Stimulated activated CD4-positive, alpha-beta T cell treated with anti-CD3 and anti-CD28 coated beads, Interleukin-1b, Interleukin-23, amount 100 ng/mL, for 1 hour (primary cell): ENCODE measurements at places on chromosomes 11 and 22.

GRCh38 chr11:119664063-119664572 lies 64.9 kb downstream of the NECTIN1 start:
- DNase-seq: no peak

GRCh38 chr11:130300567-130300966 lies 14.2 kb downstream of the ZBTB44 start:
- DNase-seq: no peak

DNA sequence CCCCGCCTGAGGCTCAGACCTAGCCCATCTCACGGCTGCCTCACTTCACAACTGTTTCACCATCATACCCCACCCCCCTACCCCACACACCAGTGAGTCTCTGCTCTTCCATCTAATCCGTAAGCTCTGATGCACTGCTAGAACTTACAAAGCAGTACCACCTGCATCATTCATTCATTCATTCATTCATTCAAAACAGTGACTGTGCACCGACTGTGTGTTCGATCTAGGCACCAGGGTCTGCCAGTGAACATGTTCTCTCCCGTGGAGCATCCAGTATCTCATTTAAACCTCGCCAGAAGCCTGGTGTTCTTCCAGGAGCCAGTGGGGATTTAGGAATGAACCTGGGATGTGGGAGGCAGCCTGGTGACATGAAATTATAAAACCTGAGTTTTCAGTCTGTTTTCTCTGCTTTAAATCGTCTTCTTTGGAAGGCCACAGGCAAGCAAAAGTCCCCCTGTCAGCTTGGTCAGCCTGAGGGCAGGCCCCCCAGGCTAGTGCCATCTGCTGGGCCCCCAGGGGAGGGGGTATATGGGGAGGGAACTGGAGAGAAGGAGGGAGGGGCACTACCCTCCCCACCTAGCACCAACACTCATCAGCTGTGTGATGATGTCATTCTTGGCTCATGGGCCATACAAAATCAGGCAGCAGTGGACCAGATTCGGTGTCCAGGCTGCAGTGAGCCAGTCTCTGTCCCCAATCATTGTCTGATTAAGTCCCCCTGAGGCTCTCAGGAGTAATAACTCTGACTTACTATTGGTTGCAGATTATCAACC lies 18.4 kb downstream of the TMPRSS6 start:
- DNase-seq: no peak

- no peak for DNase-seq
Observed at GRCh38 chr11:297586-298405, 1.5 kb downstream of the IFITM5 start.

GRCh38 chr22:22060200-22061084 lies 77.9 kb upstream of the TOP3B start:
- DNase-seq: no peak

DNA sequence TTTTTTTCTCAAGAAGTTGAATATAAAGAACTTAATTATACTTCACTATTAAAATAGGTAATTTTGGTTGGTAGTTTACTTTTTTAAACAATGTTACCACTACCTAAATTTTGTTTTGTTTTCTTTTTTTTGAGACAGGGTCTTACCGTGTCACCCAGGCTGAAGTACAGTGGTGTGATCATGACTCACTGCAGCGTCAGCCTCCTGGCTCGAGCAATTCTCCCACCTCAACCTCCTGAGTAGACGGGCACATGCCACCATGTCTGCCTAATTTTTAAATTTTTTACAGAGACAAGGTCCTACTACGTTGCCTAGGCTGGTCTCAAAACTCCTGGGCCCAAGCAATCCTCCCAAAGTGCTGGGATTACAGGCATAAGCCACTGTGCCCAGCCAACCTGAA lies 17.6 kb downstream of the SPCS2 start:
- no peak for DNase-seq

DNA sequence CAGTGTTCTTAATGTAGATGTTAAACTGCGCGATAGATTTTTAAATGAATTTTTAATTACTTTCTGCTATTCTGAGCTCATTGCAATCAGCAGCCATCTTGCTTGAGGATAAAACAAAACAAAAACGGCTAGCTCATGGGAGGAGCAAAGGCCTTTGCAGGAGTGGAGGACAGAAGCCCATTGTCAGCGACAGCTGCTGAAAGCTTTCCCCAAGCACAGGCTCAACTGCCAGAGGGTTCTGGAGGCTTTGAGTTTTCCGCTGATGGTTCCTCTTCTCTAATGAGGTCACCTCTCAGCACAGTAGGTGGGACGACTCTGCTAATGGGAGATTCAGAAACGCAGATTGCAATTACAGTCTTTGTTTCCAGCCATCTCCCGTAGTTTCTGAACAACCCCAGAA lies 167.1 kb upstream of the TTC12 start:
- DNase-seq: no peak

DNA sequence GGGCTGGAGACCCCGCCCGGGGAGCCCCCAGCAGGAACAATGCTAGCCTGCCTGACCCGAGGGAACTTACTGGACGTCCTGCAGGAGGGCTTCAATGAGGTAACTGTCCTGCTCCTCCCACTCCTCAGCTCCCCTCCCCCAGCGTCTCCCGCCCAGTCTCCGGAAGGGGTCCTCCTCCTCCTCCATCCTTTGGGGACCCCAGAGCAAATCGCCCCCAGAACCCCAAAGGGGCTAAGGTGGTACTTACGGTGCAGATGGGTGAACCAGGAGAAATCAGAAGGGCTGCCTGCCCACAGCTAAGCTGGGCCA lies 272 bp downstream of the DIXDC1 start:
- no peak for DNase-seq

- DNase-seq: no peak
Observed at GRCh38 chr22:33270596-33270995, 212.4 kb upstream of the SYN3 start.

DNA sequence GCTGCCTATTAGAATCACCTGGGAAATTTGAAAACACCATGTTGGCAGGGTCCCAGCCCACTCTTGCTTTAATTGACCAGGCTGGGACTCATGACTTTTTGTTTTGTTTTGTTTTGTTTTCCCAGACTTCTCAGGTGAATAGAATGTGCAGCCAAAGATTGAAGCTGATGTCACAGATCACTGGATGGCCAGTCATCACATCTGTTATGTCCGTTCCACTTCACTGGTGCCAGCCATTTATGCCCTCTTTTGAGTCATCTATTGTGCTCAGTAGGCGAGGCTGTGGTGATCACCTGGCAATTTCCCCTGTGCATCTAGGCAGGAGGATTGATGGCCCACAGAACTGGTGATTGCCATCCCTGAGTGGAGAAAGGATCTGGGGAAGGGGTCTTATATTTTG lies 297.3 kb downstream of the INSC start:
- no peak for DNase-seq

- no peak for DNase-seq
Observed at GRCh38 chr11:95138448-95138847, 48.8 kb downstream of the ENDOD1 start.
